G401 (cell line): ENCODE measurements at places on chromosomes 4 and X.

DNA sequence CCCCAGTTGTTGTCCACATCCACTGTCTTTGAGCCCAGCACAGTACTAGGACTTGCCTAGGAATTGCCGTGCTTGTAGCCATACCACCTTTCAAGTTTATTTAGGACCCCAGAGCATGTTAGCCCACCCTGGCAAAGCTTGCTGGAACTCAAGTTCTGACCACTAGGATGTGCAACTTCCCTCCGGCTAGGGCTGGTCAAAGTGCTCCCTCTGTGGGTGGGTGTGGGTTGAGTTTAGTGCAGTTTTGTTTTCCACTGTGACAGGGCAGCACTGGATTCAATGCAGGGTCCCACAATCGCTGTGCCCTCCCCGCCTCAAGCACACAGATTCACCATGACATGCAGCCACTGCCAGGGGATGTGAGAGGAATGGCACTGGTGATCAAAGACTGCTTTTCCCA is 96.0 kb downstream of the RASGEF1B start:
- DNase-seq = no peak

DNA sequence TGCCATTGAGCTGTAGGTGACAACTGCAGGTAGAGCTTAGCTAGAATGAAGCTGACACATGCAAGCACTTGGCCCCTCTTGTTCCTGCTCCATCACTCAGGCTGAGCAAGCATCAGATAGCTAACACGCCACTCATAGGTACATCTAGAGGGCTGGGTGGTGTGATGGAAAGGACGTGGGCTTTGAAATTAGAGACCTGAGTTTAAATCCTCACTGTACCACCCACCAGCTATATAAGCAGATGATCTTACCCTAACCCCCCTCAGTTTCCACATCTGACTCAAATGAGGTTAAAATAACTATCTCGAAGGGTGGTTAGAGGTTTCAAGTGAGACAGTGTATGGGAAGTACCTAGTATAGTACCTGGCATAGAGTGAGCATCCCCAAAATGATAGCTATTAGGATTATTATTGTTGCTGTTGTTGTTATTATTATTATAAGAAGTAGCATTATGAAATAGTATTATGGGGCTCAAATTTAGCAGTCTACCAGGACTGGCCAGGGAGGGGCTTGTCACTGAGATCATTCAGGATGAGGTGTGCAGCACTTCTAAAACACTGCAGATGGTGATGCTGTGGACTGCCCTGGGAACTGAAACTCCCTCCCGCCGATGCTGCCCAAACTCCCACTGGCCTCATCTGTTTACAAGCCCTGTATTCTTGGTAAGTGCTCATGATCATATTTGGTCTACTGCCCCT is 59.0 kb downstream of the REELD1 start:
- no peak for DNase-seq

DNA sequence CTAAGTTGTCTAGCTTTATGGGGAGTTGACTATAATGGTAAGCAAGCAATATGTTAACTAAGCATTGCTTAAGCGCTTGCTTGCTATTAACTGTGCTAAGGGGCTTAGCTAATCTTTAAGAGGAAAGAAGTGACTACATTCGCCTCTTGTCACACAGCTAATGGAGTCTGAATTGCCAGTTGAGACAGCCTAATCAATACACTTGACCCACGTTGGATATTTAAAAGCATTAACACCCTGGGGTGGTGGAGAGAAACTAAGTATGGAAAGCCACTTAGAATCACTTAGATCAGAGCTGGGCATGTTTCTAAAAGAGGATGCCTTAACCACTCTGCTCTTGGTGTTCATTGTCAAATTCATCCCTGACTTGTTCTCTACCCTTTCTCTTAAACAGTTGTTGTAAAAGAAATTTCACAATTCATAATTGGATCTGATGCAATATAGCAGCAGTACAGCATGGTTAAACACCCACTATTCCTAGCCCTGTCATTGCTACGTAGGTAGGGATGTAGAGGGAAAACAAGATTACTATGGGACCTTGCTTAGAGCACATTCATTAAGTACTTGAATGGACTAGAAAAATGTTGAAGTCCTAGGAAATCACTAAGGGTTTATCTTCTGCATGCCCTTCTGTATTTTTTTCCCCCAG is 3.5 kb downstream of the ZAR1 start:
- no peak for DNase-seq

DNA sequence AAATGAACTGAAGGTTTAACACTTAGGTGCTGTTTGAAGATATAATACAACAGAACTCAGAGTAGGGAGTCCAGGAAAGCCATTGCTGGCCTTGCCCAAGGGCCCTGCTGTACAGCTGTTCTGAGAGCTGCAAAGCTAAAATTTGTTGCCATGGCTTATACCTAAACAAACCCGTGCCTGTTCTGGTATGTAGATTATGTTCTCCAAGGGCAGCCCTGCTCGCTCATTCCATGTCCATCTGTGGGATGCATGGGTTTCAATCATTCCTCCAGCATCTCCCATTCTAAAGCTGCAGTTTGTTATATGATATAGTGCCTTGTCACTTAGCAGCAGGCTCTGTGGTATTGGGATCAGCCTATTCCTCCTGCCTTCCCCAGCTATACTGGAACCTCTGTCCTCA is 80.8 kb upstream of the BMPR1B start:
- no peak for DNase-seq

GRCh38 chrX:13828392-13828791 is 11.5 kb upstream of the GPM6B start:
- DNase-seq = no peak
